ENCODE measurements at places on chromosomes 2 and 18. TPM values are rescaled to one million over a fixed set of nuclear protein-coding genes. Genes with fewer than 3 reads are reported as not detected.
A peak's percentile ranks its signal among the peaks of the same experiment; 100 is the strongest.

The GEN1 gene
- polyA plus RNA-seq, result 6.2 TPM

The UGT1A8 gene
- polyA plus RNA-seq, result not detected

The ANKRD53 gene
- not detected for polyA plus RNA-seq

The C2orf74 gene
- polyA plus RNA-seq, result 37.4 TPM

- no peak for DNase-seq
Observed at GRCh38 chr2:226995625-226996041, 159.8 kb downstream of the RHBDD1 start.

DNA sequence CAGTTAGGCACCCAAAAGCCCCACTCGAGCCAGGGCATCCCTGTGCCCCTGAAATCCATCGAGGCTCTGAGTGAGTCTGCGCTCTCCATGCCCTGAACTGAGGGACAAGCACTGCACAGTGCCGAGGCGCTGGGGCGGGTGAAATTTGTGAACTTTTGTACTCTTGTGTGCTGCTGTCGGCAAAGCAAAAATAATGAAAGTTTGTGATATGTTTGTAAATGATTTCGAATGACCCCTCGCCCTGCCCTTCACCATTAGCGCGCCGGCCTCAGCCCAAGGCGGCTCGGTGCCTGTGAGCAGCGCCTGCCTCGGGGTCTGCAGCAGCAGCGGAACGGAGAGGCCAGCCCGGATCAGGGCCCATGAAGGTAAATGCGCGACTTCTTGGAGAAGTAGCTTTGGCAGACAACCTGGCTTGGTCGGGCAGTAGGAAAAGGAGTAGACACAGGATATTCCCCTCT is 1.8 kb upstream of the HOXD4 start:
- no peak for DNase-seq

DNA sequence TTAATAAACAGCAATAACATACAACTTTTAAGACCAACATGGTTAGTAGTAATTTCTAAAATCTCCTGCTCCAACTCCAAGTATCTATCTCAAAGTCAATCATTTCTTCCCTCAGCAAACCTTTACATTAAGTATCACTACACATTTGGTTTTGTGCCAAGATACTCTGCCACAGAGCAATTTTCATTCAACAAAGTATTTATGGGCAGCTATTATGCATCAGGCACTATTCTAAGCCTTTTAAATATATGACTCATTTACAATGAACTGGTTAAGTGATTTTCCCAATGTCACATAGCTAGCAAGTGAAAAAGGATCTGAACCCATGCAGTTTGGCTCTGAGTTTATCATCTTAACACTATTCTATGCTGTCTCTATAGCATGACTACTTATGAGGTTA is 264.3 kb downstream of the NOL4 start:
- no peak for DNase-seq

DNA sequence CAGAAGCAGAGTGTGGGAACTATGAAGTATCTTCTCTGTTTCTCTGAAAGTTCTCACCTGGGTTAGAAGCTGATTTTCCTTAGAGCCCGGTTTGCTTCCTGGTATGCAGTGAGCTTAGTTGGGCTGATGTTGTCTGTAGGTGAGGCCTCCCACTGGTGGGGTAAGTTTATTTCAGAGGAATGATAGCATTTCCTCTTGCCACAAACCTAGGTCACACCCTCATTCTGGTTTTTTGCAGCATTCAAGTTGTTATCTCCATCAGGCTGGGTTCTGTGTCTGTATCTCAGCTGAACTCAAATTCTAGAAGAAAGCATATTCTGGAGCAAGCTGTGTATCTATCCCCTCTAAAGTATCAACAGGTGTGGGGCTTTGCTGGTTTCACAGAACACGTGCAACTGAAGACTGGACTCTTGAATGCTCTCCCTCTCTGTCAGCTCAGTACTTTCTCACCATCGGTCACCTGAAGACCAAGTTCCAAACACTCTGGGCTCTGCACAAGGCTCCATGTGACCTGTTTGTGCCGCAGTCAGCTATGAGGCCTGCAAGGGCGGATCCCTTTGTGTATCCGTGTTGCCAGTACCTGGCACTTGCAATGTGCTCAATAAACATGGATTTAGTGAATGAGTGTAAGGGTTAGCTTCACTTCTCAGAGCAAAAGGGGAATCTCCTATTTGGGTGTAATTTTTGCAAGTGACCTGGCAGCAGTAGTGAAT is 49.5 kb upstream of the MBOAT2 start:
- DNase-seq, result no peak

DNA sequence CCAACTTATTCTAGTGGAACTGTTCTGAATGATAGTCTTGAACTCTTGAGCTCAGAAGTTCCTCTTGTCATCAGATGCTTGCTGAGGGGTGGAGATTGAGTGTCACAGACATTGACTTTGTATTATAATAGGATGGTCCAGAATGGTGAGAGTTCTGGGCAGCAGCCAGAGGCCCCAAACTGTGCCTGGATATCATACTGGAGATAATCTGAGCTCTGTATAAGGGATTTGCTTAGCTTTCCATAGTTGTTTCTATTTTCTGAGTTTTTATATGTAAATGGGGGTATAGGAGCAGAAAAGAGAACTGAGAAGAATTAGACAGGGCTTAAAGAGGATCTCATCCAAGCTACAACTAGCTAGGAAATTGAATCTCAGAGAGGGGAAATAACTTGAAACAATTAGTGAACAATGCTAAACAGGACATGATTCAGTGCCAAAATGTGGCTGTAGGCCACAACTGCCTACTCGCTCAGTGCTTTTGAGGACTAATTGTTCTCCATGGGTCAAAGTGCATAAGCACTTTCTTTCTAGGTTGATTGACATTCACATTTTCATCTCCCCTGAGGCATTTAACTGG is 10.1 kb upstream of the LCLAT1 start:
- peak; percentile 57 for DNase-seq

GRCh38 chr2:16653083-16653375 is 12.6 kb downstream of the CYRIA start:
- no peak for DNase-seq

GRCh38 chr2:8314063-8314462 is 367.8 kb upstream of the ID2 start:
- DNase-seq, result no peak

Data from naive B cell (primary cell).